NCI-H748 treated with DMSO at 0.1 percent for 48 hours (cell line): ENCODE measurements at places on chromosomes 4 and X.

DNA sequence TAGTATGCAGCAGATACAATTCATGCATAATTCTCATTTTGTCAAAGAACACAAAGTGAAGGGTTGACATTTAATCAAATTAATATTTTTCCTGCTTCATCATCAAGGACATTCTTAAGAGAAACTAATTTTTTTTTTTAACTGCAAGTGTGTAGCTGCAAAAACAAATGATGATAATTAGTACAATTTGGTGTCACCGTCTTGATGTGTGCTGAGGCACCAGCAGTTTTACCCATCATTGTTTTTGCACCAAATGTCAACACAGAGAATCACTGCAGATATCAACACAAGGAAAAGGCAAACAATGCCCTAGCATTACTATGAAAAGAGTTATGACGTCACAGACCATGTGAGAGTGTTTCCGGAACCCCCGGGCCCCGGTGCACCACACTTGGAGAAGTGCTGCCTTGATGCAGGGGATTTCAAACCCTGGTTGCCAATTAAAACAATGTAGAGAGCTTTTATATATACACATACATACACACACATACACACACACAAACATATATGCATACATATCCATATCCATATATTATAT, 55.9 kb downstream of the AGA start:
- no peak for DNase-seq

DNA sequence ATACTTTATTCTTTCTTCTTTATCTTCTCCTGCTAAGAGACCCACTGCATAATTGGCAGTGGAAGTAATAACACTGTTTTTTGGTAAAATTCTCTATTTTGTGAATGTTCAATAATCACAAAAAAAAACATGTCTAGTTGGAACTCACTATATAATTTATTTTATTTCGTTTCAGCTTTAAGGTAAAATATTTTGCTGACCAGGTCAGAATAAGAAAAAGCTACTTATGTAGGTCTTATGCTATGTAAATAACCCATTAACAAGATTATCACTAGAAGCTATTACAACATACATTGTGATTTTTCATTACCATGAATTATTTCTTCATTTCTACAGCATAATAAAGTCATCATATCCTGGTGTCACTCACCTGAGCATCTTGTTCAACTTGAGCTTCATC, 19.3 kb downstream of the ANXA5 start:
- no peak for DNase-seq

DNA sequence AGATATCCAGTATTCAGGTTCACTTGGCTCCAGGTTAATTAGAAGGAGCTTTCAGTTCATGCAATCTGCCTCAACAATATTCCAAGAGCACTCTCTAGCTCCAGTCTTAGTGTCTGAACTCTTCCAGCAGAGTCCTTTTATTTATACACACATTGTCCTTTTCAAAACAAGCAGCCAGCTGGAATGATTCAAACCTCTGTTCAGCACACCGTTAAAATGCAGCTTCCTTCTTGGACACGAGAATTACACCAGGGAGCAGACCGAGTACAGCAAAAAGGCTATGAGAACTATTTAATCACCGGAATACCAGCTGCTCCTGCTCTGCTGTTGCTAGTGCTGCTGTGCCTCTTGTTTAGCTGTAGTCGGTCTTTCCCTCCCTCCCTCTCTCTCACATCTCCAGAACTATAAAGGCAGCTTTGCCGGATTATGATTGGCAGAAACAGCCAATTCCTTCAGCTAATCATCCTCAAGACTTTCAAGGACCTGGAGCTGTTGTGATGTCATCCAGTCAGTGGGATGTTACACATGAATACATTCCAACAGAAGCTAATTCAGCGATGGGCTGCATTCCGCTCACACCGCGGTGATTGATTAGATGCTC, at the start of gene NDST4:
NDST4 (minus strand) TSS at position 115 of the 601 bp plus-strand sequence. CDS start 36,584 bp downstream, outside the sequence.
- peak; percentile 88 for DNase-seq

GRCh38 chr4:6926681-6927478, 17.3 kb downstream of the TBC1D14 start:
- no peak for DNase-seq

DNA sequence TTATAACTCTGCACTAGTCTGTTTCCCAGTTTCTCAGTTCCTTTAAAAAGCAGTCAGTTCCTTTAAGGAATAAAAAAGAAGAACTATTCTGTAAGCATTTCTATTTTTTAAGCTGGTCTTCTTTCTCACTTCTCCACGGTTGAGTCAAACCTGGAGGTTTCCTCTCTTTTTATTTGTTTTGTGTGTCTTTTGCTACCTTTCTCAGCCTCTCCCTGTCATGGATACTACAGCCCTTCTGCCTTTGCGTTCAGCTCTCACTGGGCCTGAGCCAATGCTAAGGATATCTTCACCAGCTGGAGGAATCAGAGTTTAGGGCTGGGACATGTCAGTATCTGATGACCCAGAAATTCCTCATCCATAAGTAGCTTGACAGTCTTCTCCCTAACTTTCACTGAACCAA, 49.7 kb upstream of the PRKX start:
- no peak for DNase-seq
